ENCODE measurements at places on chromosomes 11 and 22.

DNA sequence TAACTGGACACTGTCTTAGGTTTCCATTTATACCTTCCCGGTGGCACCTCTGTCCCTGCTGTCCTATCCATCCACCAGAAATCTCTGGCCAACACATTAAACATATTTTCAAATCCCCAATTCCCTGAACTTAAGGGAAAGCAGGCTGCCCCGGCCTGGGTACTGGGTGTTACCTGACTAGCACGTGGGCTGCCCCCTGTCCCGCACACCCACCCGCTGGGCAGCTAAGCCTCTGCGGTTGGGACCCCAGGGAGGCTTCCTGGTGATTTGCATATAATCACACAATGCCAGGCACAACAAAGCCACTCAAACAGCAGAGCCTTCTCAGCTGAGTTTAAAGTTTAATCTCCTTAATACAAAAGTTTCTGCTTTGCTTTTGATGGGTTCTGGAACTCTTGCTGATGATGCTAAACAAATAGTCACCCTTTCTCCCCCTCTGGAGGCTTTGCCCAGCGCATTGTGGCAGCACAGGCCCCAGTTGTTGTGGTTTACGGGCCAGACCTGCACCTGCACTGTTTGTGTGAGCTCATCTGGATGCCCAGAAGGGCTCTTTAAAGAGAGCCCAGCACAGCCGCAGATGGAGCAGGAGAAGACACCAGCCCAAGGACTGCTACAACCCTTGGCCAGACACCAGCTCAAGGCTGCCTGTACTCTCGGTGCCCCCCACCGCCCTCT lies 59.9 kb upstream of the POU2AF1 start:
- DNase-seq = no peak

DNA sequence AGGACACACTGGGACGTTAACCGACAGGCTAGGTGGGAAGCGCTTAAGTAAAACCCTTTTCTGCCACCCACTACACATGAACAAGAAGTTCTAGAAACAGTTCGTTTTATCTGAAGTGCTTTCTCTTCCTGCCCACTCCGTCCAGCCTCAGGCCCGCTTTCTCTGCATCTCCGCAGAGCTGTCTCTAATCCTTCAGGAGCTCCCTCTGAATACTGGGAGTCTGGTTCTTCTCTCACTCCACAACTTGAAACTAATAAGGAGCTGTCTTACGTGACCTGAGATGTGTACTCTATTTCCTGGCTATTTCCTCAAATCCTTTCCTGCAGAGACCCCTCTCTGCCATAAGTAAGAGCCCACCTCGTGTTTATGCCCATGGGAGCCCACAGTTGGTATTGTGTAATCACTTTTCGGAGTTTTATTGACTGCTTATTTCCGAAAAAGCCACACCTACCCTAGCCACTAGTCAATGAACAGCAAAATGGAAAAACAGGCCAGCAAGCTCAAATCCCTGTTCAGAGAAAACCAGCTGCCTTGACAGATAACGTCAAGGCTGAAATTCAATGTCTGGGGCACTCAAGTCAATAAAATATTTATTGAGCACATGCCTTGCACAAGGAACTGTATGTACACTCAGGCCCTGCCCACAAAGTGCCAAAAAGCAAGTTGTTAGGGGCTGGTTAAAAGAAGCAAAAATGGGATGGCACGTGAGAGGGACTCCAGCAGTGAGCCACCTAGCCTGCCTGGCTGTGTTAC lies 4.9 kb downstream of the PC start:
- no peak for DNase-seq

DNA sequence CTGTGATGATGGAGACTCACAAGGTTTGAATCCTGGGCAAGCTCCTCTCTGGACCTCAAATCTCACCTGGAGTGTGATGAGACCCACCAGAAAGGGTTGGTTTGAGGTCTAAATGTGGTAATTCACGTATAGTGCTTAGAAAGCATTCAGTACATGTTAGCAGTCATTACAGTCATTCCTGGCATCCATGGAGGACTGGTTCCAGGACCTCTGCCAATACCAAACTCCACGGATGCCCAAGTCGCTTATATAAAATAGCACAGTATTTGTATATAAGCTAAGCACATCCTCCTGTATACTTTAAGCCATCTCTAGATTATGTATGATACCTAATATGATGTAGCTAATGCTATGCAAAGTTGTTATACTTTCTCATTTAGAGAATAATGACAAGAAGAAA lies 67.6 kb upstream of the CYP2D6 start:
- no peak for DNase-seq

DNA sequence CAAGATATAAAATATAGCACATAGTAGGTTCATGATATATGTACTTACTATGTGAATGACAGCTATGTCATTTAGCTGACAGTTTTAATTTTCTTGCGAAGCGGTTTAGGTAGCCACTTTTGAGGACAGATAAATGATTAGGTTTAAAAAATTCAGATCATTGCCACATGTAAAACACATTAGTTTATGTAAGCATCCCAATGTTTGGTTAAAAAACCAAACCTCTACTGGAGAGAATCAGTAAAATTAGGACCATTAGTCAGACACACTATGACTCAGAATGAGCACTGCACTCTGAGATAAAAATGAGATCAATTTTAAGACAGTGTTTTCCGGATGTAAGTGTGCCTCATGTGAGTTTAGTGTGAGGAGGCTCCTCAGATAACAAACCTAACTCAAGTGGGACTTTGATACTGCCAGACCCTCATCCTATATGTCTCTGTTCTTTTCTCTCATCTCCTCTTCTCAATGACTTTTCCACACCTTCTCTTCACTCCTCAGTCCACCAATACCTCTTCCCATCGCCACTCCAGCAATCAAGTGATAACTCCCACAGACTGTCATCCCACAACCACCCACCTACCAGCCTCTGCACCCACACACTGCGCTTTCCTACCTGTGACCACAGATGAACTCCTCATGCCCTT lies 6.8 kb upstream of the OR2AT4 start:
- DNase-seq = no peak

DNA sequence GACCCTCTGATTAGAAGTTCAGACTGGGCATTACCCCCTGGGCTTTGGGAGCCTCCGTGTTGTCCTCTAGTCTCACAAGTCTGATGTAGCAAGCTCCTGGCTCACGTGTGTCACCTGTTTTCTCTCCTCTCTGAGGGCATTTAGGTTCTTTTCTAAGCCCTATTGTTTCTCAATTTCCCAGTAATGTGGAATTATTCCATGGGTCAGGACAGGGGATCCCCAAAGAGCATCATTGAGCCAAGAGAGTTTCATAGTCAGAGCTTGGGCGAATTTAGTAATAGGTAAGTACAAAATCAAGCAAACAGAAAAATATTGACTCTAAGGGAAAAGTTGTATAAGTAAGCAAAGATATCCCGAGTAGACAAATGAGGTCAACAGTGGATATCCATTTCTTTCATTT lies 57.3 kb downstream of the PPP6R2 start:
- DNase-seq = no peak

DNA sequence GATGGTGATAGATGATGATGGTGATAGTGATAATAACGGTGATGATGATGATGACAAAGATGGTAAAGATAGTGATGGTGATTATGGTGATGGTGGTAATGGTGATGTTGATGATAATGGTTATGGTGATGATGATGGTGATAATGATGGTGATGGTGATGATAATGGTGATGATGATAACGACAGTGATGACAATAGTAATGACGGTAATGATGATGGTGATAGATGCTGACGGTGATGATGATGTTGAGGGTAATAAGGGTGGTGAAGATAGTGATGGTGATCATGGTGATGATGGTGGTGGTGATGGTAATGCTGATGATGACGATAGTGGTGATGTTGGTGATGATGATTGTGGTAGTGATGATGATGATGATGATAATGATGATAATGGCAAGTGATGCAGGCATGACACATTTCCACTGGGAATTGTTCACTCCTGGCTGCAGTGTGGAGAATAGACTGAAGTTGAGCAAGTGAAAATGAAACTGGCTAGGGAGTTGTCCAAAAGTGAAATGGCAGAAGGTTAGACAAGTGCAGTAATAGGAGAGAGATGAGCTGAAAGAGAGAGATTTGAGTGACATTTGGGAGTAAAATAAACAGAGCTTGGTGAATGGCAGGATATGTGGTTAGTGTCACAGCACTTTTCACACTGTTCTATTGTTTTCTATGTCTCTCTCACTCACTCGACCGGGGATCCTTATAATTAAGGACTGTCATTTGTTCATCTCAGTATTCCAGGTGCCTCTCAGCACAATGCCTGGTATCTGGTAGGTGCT lies 992.5 kb downstream of the OPCML start:
- DNase-seq = no peak

DNA sequence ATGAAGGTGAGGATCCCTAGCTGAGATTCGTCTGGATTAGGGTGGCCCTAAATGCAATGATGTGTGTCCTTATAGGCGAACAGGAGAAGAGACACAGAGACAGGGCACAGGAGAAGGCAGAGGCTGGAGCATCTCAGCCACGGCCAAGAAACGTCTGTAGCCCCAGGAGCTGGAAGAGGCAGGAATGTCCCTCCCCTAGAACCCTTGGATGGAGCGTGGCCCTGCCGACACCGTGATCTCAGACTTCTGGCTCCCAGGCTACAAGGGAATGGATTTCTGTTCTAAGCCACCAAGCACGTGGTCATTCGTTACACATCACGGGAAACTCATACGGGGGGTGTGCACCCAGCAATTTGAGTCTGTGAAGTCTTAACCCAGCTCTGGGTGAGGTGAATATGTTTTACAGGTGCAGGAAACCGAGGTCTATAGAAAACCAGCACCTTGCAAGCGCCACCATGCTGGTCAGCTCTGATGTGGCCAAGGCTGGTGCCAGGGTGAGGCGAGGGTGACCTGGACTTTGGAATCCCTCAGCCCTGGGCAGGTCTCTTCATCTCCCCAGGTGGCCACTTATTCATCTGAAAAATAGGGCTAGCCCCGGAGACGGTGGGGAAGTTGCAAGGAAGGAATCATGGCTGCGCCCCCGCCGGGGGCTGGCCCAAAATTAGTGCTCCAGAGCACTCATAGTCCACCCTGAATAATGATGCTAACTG lies 89.5 kb upstream of the FGF3 start:
- DNase-seq = no peak

DNA sequence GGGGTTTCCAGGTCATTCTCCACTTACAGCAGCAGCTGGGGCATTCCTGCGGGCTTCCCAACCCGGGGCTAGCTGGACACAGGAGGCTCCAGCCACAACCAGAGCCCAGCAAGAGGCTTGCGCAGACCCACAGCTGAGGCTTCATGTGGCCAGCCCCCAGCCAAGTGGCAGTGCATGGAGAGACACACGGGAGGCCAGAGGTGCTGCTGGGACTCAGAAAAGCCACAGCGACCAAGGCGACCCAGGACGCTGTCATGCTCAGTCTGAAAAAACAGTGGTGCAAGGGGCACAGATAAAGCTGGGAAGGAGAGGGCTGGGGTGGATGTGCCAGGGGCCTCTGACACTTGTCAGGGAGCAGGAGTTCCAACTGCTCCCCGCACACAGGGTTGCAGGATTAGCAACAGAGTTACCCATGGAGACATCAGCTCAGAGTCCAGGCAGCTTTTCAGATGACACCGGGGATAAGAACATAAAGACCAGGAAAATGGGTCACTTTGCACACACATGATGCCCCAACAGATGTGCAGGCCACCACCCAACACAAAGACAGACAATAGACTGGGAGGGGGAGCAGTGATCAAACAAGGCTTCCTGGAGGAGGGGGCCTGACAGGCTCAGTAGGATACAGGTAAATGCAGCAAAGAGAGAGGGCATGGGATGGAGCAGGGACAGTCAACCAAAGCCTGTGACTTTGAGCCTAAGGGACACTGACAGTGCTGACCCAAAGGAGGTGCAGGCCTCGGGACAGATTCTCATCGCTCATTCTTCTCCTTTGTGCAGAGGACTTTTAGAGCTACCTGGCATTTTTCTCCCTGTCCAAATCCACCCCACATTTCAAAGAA lies 6.9 kb upstream of the NEAT1 start:
- DNase-seq = no peak

DNA sequence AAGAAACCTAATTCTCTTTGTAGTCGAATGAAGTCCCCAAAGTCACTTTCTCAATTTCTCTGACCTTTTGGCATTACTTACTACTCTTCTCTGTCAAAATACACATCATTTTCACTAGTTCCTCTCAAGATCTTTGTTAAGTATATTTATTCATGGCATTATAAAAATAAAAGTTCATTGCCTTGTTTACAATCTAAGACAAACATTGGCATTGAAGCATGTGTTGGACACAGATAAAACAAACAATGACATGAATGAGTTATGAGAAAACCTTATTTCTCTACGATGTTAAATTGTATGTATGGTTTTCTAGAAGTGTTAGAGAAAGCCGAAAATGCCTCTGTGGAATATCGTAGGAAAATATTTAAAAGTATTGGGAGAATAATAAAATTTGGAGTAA lies 8.6 kb upstream of the OR51G1 start:
- DNase-seq = no peak

GRCh38 chr11:46671958-46672315 lies 28.5 kb downstream of the ARHGAP1 start:
- DNase-seq = no peak

DNA sequence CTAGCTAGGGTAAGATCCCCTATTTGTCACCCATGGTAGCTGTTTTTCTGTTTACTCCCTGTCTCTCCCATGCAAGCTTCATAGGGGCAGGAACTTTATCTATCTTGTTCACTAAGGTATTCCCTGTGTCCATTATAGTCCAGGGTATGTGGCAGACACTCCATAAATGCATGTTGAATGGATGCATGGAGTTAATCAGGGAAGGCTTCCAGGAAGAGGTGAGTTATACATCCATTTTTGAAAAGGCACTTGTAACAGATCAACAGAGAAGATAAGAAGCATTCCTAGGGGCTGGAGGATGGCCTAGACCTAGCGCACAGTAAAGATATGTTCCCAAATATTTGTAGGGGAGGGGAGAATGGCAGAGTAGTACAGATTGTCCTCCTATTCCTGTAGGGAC lies 130.3 kb downstream of the BUD13 start:
- no peak for DNase-seq

DNA sequence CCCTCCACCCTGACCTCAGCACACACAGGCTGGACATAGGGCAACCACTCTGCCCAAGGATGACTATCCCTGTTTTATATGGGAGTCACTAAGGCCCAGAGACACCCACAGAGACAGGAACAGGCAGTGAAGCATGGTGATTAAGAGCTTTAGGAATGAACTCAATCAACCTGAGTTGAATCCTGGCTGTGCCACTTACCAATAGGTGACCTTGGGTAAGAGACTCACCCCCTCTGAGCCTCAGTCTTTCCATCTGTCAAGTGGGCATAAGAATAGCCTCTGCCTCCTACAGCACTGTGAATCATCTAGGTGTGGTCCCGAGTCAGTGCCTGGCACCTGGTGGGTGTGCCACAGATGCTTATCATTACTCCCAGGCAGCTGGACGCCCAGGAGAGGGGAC lies 6.8 kb downstream of the CRYBB1 start:
- no peak for DNase-seq
